ENCODE measurements at places on chromosomes 3 and 15.

- no peak for DNase-seq
Observed at GRCh38 chr3:112467539-112467938, 31.7 kb downstream of the BTLA start.

GRCh38 chr3:134768837-134769236 lies 26.2 kb upstream of the EPHB1 start:
- DNase-seq: no peak

GRCh38 chr3:160935413-160936095 lies 169.6 kb downstream of the B3GALNT1 start:
- DNase-seq: peak; percentile 87

- no peak for DNase-seq
Observed at GRCh38 chr15:99981839-99982658, 248.8 kb upstream of the LYSMD4 start.

- no peak for DNase-seq
Observed at GRCh38 chr3:154990543-154990942, 89.6 kb upstream of the MME start.

- DNase-seq: peak; percentile 71
Observed at GRCh38 chr3:52554026-52554755, 17.8 kb downstream of the UQCC5 start.

DNA sequence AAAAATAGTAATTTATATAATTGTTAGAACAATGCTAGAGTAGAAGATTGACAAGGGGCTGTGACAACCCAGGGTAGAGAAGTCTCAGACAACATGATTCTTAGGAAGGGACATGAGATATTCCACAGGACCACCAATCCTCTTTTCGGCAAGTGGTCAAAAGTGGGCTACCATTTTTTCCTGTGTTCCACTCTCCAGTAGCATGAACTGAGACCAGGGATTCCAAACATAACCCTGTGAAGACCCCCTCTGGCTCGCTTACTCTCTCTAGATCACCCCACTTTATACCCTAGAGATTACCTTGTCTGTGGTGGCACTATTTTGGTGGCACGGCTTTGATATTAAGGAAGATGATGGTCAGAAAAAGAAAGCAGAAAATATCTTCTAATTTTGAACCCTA lies 960 bp downstream of the GCSAM start:
- no peak for DNase-seq

- no peak for DNase-seq
Observed at GRCh38 chr15:91050128-91050455, 27.7 kb upstream of the VPS33B start.

- DNase-seq: peak; percentile 97
Observed at GRCh38 chr3:52798978-52799476, 4.4 kb downstream of the ITIH3 start.

- DNase-seq: peak; percentile 62
Observed at GRCh38 chr3:190385731-190386688, 2.0 kb upstream of the CLDN16 start.

DNA sequence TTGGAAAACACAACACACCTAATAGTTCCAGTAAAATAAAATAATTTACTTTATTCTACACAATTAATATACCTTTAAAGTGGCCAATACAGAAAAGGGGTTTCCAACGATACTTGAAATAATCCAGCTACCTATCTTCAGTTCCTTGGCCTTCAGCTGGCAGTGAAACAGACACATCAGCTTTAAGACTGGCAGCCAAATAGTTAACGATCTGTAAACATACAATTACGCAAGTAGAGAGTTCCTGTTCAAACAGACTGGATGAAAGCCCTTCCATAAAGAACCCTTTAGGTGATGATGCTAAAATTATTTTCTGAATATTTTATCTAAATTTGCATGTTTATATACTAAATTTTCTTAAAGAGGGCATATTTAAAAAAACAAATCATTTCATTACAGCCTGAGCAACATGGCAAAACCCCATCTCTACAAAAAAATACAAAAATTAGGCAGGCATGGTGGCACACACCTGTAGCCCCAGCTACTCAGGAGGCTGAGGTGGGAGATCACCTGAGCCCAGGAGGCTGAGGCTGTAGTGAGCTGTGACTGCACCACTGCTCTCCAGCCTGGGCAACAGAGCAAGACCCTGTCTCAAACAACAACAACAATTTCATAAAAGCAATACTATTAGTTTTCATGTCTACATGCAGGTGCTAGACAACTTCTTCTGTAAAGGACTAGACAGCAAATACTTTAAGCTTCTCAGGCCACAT lies 12.9 kb downstream of the DYNC1LI1 start:
- DNase-seq: no peak

DNA sequence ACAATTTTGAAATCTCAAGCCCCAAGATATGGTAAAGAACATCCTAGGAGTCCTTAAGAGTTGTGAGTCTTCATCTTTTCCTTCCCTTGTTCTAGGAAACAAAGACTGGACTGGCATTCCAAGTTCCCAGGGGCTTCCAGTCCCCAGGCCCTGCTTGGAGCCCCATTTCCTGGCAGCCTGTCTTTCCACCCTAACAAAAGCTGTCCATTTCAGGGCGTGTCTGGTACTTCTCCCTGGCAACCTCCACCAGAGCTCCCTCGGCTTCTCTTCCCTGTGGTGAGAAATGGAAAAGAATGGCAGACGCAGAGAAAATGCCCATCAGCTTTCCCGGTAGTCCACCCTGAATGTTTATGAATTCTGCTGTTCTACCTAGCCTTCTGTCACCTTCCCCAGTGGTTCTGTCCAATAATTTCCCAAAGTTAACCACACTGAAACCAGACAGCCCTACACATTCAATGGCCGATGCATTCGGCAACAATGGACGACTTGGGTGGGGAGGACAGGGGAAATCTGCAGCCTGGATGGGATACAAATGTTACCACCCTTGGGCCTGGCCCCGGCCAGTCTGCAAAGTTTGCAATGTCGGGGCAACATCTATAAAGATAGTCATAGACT lies 6.8 kb downstream of the RAB6B start:
- no peak for DNase-seq

- peak; percentile 29 for DNase-seq
Observed at GRCh38 chr3:126540342-126540849, 16.4 kb downstream of the CHST13 start.

DNA sequence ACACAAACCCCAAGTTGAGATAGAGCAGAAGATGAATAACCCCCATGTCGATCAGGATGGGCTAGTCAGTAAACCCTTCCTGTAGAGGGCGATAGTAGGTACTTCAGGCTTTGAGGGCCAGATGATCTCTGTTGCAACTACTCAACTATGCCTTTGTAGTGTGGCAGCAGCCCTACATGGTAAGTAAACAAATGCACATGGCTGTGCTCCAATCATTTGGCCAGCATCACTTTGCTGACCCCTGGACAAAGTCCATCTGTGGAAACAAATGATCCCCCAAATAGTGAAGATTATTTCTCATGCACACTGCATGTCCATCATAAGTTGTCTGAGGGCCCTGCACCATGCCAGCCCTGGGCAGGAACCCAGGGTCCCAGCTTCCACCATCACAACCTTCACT lies 402.2 kb upstream of the PROK2 start:
- DNase-seq: peak; percentile 8

- DNase-seq: peak; percentile 59
Observed at GRCh38 chr3:158105119-158105709, 1.0 kb downstream of the SHOX2 start.

DNA sequence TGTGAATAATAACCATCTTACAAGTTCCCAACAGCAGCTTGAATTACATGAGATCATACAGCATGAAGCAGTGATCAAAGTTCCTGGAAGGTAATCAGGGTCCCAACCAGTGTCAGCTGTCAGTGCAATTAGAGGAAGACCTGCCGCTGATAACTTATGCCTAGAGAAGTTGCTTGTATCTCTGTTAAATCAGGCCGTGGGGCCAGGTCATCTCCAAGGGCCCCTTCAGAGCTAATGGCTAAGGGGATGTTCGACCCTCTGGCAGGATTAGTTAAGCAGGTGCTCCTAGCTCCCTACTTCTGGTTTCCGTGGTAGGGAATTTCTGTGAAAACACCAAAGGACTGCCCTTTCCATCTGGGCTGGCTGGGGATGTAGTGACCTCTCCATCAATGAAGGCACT lies 251.0 kb downstream of the FAM43A start:
- DNase-seq: no peak

GRCh38 chr3:147398813-147399534 lies 7.4 kb downstream of the ZIC4 start:
- DNase-seq: peak; percentile 3

GRCh38 chr3:4818164-4818563 lies 161.1 kb upstream of the BHLHE40 start:
- DNase-seq: no peak

DNA sequence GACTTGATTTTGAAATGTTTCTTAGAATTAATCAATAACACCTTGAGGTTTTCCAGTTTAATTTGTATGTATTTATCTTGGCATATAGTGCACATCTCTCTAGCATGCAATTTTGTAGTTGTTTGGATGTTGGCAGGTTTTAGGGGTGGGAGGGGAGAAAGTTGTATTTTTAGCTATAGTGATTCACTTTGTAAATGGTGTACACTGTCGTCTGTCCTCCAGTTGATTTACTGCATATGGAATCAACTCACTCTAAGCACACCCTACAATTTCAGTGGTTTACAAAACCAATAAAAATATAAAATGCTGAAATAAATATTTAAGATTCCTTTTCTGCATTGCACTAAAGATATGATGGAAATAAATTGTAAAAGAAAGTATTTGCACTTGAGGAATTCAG lies 199.1 kb downstream of the CDIN1 start:
- DNase-seq: no peak

GRCh38 chr15:38471974-38472373 lies 18.0 kb downstream of the FAM98B start:
- peak; percentile 38 for DNase-seq

- DNase-seq: no peak
Observed at GRCh38 chr3:47113669-47114365, 50.1 kb downstream of the SETD2 start.

DNA sequence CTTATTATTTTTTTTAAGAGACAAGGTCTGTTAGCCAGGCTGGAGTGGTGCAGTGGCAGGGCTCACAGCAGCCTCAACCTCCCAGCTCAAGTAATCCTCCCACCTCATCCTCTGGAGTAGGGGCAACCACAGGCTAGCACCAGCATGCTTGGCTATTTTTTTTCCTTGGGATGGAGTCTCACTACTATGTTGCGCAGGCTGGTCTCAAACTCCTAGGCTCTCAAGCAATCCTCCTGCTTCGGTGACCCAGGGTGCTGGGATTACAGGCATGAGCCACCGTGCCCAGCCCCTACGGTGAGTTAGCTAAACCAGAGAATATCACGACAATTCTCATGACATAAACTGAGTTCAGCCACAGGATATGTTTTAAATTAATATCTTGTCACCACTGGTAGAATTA lies 2.0 kb downstream of the DCUN1D1 start:
- DNase-seq: no peak

- DNase-seq: no peak
Observed at GRCh38 chr3:76403556-76403955, 618.2 kb upstream of the ZNF717 start.

DNA sequence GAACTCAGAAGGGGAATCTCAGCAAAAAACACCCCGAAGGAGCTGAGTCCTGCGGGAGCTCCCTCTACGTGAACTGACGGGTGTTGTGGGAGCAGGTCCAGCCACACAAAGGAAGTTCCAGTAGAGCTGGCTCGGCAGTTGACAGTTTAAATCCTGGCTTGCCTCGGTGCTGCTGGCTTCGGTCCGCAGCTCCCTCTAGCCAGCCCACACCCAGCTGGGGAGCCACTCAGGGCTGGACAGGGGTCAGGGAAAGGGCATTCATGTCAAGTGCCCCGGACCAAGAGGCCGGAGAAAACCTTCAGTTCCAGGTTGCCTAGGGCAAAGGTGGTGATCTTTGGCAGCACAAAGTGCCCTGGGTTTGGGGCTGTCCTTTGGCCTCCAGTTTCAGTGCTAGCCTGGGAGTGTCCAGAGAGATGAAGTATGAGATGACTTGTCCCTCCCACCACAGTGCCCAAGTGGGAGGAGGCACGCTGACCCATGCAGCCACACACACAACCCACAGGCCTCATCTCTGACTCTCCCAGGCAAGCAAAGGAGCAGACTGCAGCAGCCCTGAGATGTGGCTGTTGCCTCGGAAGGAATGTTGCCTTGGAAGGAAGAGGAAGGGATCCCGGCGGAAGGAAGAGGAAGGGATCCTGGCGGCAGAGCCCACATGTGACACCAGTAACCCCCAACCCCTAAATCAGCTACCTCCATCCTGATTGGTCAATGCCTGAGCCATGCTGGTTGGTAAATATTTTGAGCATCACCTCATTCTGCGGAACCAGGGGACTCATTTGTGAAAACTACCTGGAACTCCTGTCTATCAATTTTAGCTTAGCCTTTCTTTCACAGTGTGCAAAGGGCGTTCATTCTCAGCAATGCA lies 13.9 kb upstream of the ANPEP start:
- DNase-seq: peak; percentile 63

DNA sequence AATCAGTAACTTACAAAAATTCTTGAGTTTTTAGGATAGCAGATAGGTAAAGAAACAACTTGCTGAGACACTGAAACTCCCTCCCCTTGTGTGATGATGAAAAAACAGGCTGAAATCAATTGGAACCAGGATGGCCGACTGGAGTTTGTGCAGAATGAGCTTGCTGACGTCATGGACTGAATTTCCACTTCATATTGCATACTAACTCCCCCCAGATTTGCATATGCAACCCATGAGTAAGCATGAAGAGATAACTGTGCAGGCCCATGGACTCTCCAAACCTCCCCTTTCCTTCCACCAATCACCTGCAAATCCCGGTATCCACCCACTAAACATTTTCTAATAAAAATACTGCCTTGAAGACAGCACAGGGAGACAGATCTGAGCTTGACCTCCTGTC lies 82.0 kb upstream of the SCN5A start:
- DNase-seq: no peak

GRCh38 chr15:90597577-90597976 lies 67.9 kb downstream of the CRTC3 start:
- DNase-seq: no peak

DNA sequence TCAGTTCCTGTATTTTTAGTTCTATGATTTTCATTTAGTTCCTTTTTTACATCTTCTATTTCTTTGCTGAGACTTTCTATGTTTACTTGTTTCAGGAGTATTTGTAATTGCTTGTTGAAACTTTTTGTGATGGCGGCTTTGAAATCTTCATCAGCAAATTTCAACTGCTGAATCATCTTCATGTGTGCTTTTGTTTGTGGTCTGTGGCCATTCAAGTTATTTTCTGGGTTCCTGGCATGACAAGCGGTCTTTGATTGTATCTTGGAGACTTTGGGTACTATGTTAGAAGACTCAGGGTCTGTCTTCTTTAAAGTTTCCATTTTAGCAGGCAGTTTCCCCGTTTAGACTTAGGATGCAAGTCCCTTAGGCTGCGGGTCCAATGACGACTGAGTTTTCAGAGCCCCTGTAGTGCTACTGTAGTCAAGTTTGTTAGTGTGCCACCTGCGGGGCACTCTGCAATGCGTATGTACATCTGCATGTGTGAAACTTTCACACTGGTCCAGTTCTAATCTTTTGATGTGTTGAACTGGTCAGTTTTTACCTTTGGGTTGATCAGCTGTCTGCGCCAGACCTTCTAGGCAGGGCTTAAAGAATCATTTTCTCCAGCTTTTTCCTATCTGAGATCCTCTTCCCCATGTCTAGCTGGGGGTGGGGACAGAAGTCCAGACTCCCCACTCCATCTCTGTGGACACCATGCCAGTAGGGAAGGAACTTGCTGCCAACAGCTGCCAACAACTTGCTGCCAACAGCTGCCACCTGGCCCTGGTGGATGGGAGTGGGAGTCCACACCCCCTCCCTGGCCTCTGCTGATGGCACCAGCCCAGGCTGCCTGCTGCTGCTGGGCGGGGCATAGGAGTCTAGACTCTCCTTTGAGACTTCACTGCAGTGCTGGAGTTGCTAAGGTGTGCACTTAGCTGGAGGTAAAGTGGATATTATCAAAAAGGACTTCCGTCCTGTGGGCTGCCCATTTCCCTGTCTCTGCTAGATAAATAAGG lies 190.9 kb downstream of the TJP1 start:
- DNase-seq: no peak

Measured in trophoblast cell (in vitro differentiated cells and primary cell).